Activated T-cell treated with anti-CD3 and anti-CD28 coated beads, Interleukin-2, amount 50 U/mL, for 4 hours (primary cell): ENCODE measurements at places on chromosomes 12 and 14. TPM values are rescaled to one million over a fixed set of nuclear protein-coding genes. Genes with fewer than 3 reads are reported as not detected.

DNA sequence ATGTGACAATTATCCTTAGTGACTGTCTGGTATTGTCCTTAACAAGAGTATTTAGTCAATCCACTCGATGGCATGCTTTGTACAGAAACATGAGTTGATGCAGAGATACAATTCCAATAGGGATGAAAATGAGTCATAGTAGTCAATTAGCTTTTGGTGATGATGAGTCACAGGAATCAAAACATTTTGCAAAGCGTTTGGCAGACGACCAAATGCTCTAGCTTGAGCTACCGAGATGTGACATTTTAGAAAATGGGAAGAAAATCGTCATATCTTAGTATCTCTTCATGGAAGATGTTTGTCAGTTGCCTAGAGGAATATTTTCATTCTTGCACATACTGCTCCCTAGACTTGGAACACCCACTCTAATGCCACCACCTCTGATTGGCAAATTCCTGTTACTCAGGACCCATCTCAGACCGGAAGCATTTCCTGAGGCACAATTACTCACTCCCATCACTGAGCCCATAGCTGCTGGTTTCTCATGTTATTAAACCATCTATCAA is 95.0 kb downstream of the LMNTD1 start:
- no peak for DNase-seq

DNA sequence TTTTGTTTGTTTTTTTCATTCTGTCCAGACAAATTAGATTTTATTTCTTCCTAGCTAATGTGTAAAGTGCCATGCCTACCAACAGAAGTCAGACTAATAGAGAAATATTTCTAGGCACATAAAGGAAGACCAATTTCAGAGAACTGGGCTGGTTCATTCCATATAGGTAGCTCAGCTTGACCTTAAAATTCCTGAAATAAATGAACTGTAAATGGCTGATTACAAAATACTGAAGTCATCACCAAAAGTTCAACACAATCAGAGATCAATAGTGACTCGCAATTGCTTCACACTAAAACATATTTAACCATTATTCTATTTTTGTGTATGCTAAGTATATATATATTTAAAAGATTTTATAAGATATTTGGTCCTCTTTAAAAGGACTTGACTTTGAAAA is 34.2 kb downstream of the PTPRB start:
- DNase-seq = no peak

GRCh38 chr12:117853600-117853999 is 115.2 kb downstream of the KSR2 start:
- no peak for DNase-seq

- DNase-seq = no peak
Observed at GRCh38 chr12:61894168-61894567, 366.0 kb upstream of the USP15 start.

GRCh38 chr12:2753536-2753935 is 41.2 kb upstream of the FKBP4 start:
- DNase-seq = no peak

The TAS2R19 gene
- 0.95 TPM for total RNA-seq

The STAC3 gene
- 2.2 TPM for total RNA-seq
